ENCODE measurements at places on chromosomes 5 and 9.

- DNase-seq, result no peak
These were observed 162.5 kb downstream of the CD180 start for GRCh38 chr5:67033880-67034651.

DNA sequence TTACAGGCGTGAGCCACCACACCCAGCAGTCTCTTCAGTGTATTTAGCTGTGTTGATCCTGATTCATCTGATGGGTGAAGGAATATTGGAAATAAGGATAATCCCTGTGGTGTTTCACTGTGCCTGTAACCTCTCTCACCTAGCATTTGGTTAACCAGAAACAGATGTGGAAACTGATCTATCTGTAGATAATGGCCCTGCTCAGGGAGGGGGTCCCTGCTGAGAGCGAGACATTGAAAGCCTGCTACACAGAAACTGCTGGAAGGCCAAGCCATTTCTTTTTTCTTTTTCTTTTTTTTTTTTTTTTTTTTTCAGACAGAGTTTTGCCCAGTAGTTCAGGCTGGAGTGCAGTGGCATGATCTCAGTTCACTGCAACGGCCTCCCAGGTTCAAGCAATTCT lies 28.4 kb downstream of the QRFP start:
- no peak for DNase-seq

DNA sequence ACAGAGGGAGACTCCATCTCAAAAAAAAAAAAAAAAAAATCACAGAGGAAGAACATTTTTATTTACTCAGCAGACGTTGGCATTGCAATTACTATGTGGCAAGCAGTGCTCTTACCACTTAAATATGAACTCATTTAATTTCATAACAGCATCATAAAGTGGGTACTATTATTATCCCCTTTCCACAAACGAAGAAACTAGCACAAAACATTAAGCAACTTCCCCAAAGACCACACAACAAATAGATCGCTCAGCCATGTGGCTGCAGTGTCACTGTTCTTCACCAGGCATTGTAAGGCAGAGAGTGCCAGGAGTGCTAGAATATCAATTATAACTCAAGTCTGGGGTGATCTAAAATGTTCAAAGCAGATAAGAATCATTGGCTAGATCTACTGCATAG lies 69.8 kb upstream of the PLPP6 start:
- no peak for DNase-seq

GRCh38 chr5:94872526-94872925 lies 254.1 kb downstream of the SLF1 start:
- DNase-seq, result no peak
